ENCODE measurements at places on chromosomes 5 and 9.

DNA sequence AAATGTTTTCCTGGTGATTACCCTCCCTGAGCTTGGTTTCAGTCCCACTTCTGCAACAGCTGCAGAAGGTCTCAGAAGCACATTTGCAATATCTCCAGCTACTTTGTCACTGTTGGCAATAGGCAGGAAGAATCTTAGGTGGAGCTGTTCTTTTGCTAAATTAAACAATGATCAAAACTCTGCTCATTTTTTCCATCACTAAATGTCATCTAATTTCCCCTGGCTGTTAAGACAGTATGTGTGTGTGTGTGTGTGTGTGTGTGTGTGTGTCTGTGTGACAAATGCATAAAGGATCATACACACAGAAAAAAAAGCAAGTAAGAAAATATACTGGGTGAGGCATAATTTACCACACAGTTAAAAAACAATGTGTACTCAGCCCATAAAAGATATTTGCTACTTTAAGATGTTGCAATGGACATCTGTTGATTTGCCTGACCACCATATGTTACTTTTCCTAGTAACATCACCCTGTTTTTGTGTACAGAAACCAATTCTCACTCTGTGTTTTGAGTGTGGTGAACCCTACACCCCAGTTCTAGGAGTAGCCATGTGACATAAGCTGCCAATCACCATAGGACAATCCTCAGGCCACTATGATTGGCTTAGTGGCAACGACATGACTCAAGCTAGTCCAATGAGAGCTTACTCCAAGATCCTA lies 572.6 kb upstream of the CLINT1 start:
- no peak for DNase-seq

- no peak for DNase-seq
Observed at GRCh38 chr5:34496260-34496691, 159.9 kb upstream of the RAI14 start.

- DNase-seq = peak; percentile 73
Observed at GRCh38 chr5:6732634-6733410, 19.6 kb downstream of the TENT4A start.

DNA sequence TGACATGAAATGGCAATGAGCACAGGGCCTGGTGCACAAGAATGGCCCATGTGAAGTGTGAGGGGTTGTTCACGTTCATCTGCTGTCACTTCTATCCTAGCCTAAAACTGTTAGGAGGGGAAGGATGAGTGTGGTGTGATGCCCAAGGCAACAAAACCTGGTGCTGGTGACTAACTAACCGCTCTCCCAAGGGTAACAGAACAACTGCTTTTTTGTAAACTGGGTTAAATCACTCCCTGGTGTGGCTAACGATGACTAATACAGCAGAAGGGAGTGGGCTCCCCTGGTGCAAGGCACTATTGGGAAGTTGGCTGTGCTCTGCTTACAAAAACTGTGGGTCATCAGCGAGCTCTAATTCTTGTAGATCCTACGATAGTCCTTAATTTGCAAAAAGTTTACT lies 103.2 kb upstream of the VCAN start:
- DNase-seq = peak; percentile 53

- DNase-seq = no peak
Observed at GRCh38 chr5:218457-219291, 554 bp downstream of the SDHA start.

GRCh38 chr5:132065351-132065937 lies 5.0 kb downstream of the IL3 start:
- peak; percentile 42 for DNase-seq

- no peak for DNase-seq
Observed at GRCh38 chr5:143220748-143221251, 182.7 kb downstream of the NR3C1 start.

DNA sequence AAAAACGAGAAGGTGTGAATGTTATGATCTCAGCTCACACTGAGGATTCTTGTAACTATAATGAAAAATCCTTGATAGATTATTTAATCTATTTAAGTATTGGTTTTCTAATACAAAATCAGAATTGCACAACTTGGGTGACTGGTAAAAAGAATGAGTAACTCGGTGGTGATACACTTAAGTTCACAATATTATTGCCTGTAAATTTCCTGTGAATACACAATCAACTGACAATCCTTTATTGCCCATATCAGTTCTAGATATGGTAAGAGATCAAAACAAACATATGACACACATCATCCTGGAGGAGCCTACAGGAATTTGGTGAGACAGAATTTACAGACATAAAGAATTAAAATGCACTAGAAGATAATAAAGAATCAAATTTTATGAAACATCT lies 14.1 kb upstream of the LURAP1L start:
- no peak for DNase-seq

DNA sequence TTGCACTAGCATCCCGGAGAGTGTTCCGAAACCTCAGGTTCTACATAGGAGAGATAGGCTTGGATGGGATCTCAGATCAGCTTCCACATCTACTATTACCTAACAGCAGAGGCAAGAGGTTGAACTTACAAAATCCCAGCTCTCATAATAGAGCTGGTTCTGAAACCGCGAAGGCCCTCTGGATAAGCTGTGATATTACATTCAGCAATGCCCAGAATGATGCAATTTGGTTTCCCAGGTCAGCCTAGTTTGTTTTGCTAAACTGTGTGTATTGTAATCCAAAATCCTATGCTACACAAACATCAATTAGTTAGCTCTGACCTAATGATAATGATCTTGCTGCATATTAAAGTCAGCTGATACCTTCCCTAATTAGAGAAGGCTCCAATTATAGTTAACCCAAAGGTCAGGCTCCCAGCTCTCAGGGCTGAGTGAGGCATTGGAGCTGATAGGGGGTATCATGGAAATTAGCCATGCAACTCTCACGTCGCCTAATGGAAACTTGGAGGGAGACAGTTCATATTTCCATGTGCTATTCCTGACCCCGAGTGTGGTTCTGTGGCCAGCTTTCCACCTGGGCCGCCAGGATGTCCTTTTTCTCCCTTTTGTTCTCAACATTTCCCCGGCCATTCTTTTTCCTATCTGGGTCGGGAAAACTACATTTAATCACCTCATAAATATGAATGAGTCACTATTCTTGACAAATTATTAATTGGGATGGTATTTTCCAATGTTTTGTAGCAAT lies 278.4 kb upstream of the IRX1 start:
- DNase-seq = no peak

DNA sequence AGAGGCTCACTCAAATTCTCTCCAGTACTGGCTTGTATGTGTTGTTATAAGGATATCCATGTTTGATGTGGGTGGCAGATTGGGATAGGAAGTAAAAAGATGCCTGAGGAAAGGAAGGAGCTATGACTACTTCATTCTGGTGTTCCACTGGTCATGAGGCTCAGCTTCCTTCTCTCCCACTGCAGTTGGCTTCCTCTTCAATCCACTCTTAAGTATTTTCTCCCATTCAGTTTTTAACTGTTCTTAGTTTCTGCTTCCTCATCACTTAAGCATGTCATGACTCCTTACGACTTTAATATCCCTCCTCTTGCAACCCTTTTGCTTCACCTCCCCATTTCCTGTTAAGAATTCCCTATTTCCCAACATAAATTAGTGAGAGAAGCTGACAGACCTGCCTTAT lies 81.1 kb downstream of the PJA2 start:
- DNase-seq = no peak

GRCh38 chr5:52013523-52013922 lies 630.3 kb downstream of the ISL1 start:
- no peak for DNase-seq

DNA sequence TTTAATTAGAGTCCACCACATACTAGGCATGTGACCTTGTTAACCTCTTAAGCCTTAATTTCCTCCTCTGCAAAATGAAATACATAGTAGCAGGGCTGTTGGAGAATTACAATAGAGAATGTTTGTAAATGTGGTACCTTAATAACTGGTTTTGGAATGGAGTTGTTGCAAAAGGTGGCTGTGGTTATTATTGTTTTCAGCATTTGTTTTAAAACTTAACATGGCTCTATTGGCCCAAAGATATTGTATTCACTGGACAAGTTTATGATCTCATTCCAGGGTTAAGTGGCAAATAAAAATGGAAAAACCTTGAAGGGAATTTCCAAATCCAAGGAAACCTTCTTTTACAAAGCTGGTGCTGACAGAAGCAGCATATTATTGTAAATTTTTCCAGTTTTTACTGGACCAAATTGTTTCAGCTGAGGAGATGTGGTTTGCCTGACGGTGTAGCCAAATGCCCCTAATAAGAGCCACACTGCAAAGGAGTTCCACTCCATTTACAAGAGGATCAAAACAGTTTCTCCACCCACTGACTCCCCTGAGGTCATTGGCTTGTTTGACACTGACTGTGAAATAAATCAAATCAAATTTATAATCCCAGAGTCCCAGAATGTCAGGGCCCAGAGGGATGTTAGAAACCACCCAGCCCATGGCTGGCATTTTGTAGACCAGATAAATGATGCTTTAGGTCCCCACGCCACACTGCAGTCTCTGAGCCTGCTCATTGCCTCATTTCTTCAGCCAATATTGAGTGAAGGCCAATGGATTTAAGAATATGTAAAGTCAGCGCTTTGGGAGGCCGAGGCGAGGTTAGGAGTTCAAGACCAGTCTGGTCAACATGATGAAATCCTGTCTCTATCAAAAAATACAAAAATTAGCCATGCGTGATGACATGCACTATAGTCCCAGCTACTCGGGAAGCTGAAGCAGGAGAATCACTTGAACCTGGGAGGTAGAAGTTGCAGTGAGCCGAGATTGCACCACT lies 45.2 kb downstream of the ADRA1B start:
- DNase-seq = no peak

GRCh38 chr9:107175041-107175440 lies 108.0 kb upstream of the RAD23B start:
- DNase-seq = no peak

DNA sequence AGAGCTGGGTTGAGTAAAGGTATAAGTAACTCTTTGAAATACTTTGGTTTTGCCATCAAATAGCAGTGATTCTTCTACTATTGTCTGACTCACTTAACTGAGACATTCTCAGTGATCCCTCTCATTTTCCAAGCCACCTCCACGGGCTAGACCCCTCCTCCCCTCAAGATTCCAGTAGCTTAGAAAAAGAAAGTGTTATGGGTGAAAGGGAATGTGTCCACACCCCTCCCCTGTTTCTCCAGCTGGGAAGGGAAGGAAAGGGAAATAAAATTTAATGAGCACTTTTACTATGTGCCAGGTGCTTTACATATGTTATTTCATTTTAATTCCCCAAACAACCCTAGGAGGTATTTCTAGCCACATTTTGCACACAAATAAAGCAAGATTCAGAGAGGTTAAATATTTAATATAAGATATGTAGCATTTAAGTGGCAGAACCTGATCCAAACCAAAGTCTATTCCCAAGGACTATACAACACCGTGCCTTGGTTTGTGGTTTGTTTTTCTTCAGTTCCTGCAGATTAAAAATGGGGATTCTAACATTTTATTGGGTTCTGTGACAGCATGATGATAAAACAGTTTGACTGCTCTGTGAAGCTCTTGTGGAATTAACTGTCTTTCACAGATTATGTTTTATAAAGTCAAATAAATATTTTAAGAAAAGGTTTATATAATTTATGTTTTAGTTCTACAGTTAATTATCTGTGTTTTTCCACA lies 135.9 kb downstream of the ZSWIM6 start:
- no peak for DNase-seq

- no peak for DNase-seq
Observed at GRCh38 chr5:14516901-14517300, 64.7 kb upstream of the OTULINL start.

DNA sequence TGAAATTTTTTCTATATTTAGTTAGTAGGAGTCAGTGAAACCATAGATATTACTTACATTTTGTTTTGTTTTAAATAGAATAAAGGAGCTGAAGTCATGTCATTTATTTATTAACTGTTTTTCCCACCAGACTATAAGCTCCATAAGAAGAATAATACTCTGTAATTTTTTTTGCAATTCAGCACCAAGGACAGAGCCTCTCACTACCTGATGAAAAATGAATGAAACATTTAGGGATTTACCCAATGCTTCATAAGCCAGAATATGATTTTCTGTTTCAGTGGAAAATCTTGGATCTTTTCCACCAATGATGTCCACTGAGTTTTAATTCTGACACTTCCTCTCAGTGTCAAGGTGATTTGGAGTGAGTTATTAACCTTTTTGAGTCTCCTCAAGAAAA lies 624.9 kb upstream of the GRAMD2B start:
- DNase-seq = no peak

DNA sequence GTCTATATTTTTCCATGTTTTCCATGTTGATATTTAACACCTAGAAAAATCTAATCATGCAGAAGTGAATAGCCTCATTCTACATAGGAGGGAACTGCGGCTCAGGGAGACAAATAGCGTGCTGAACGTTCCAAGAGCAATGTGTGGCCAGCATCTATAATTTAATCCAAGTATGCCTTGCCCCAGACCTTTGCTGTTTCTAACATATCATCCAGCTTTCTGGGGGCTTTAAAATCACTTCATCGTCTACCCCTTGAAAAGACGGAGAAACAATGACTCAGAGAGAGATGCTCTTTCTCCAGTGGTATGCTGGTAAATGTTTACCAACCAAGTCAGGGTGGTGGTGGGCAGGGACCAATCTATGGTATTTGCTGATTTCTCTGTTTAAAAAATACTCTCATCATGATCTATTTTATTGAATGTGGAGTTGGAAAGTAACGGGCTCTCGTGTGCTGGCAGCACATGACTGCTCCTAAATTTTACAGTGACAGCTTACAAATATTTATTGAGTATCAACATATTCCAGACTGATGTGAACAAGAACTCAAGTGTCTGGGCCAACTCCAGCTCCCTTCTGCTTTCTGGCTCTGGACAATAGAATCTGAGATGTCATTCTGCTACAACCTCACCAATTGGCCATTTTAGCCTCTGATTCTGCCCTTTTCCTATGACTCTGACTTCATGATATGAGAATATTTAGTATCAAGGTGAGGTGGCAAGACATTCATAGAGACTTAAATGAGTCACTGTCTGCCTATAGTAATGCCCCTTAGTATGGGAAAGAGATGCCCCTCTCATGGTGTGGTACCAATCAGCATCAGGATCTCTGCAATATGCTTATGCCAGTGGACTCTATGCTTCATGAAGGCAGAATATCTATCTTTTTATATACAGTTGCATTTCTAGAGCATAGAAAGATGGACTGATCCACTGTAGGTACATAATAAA lies 407.4 kb upstream of the TNC start:
- no peak for DNase-seq

DNA sequence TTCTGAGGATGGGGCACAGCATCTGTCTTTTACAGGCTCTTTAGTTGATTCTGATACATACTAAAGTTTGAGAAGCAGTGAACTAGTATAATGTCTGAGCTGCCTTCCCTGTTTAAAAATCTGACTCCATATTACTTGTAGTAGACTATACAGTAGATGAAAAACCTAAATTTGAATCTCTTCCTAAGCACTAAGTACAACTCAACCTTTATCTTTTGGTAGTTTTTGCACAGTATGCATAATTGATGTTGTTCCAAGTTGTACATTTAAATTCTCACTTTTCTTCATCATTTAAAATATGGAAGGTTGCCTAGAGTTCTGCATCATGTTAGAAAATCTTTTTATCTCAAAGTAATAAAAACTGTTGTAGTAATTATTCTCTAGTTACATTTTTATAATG lies 98.6 kb upstream of the CKMT2 start:
- no peak for DNase-seq

DNA sequence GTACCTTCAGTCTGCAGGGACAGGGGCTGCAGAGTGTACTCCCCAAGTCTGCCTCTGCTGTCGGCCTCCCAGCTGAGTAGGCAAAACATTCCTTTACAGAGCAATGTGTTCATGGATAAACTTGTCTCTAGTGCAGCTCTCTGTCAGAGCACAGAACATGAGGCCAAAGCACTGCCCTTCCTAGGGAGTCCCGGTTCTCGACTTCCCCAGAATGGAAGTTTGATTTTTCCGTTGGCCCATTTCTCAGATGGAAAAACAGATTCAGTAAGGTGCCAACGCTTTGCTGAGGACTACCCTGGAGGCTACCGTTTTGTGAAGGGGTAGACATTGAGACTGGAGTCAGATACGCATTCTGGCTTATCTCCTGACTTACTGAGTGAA lies 422 bp upstream of the TRIM32 start:
- no peak for DNase-seq
